ENCODE measurements at places on chromosomes 1 and 21.

DNA sequence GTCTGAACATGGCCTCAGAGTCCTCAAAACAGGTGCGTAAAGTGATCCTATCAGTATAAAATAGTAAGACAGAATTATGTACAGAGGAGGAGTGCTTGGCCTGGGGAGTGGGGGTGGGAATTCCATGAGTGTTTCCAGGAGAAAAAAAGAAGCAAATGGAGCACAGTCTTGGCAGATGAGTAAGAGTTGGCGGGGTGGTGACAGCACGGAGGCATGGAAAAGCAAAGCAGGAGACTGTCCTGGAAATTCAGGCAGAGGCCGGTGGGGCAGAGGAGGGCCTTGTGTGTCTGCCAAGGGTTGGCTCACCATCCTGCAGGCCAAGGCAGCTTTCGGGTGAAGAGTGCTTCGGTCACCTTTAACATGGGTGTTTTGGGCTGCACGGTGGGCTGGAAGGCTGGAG is 63.4 kb downstream of the OPTC start:
- no peak for DNase-seq

- DNase-seq, result no peak
Measured at GRCh38 chr21:43321611-43322010, 105.3 kb downstream of the SIK1 start.

DNA sequence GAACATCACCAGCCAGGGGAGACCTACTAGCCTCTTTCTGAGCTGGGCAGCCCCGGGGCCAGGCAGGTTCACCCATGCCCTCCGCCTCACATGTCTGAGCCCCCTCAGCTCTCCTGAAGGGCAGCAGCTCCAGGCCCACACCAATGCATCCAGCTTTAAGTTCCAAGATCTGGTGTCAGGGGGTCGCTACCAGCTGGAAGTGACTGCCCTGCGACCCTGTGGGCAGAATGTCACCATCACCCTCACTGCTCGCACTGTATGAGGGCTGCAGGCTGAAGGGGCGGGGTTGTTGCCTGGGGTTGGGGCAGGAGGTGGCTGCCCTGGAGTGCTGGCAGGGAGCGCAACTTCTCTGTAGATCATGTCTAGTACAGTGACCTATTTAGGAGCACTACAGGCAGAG is 8.5 kb upstream of the PTPN7 start:
- no peak for DNase-seq

GRCh38 chr1:210826686-210827085 is 307.3 kb downstream of the KCNH1 start:
- no peak for DNase-seq

GRCh38 chr1:150530491-150531159 is 15.1 kb downstream of the FALEC start:
- no peak for DNase-seq

GRCh38 chr1:80657044-80657643 is 1143.6 kb upstream of the ADGRL2 start:
- DNase-seq, result no peak

DNA sequence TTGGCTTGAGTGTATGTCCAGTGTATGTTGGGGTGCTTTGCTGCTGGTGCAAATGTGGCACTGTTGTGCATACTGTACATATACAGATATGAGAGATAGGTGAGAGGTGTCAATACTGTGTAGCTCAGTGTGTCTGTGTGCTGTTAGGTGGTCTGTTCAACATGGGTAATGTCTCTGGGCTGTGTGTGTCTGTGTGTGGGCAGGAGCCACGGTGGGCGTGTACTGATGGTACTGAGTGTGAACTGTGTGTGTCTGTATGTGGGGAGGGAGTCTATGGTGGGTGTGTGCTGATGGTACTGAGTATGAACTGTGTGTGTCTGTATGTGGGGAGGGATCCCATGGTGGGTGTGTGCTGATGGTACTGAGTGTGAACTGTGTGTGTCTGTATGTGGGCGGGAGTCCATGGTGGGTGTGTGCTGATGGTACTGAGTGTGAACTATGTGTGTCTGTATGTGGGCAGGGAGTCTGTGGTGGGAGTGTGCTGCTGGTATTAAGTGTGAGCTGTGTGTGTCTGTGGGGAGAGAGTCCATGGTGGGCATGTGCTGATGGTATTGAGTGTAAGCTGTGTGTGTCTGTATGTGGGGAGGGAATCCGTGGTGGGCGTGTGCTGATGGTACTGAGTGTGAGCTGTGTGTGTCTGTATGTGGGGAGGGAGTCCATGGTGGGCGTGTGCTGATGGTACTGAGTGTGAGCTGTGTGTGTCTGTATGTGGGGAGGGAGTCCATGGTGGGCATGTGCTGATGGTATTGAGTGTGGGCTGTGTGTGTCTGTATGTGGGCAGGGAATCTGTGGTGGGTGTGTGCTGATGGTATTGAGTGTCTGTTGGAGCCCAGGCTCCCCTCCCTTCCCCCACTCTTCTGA is 32.2 kb upstream of the FOXO6 start:
- no peak for DNase-seq

All from activated gamma-delta T cell treated with Interleukin-2 at 50 U/mL for 16 hours (primary cell).